ENCODE measurements at places on chromosomes 4 and X.
A peak's percentile ranks its signal among the peaks of the same experiment; 100 is the strongest.

DNA sequence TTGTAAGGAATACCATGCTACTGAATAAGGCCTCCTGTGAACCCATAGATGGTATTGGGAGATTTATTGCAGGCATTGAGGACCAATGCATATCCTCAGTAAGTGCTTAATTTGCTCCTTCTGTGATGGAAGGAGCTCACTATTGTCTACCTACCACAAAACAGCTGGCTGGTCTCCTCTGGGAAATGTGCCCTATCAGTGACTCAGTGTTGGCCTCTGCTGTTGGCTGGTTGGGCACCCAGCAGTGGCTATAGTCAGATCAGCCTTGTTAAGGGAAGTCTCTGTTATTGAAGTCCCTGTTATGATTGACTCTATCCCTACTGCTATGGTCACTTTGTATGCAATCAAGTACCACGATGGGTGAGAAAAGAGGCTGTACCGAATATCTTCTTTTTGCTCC is 27.5 kb upstream of the OTUD4 start:
- DNase-seq, result no peak

- DNase-seq, result no peak
Observed at GRCh38 chrX:67961516-67961915, 417.7 kb downstream of the AR start.

GRCh38 chr4:77582711-77583110 is 22.9 kb upstream of the CXCL13 start:
- DNase-seq, result no peak

DNA sequence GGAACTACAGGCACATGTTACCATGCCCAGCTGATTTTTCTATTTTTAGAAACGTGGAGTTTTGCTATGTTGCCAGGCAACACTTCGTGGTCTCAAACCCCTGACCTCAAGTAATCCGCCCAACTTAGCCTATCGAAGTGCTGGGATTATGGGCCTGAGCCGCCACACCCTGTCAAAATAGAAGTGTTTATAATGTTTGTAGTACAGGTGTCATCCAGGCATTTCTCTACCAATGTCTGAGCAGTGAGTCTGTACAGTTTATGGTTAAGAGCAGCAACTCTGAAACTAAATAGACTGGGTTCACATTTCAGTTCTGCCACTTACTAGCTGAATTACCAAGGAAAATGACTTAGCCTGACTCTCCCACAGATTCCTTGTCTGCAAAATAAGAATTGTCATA is 460.4 kb upstream of the GALNT7 start:
- peak; percentile 51 for DNase-seq

- peak; percentile 51 for DNase-seq
Observed at GRCh38 chr4:181608181-181608580, 635.0 kb upstream of the TENM3 start.

DNA sequence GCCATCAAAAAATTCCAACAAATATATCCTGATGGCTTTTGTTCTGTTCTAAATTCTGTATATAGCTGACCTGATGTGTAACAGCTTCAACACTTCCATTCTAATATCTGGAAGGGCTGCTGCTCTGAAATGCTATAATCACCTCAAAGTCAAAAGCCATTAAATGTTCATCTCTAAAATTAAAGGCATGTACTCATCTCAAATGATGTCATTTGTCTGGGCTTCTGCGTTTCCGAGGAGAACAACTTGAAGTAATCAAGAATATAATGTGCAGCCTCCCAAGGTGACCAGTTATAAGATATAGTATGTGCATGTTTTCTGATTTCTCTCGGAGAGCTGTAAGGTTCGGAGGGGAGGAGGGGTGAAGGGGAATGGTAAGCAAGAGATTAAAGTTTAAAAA is 237.6 kb downstream of the SCFD2 start:
- DNase-seq, result no peak

DNA sequence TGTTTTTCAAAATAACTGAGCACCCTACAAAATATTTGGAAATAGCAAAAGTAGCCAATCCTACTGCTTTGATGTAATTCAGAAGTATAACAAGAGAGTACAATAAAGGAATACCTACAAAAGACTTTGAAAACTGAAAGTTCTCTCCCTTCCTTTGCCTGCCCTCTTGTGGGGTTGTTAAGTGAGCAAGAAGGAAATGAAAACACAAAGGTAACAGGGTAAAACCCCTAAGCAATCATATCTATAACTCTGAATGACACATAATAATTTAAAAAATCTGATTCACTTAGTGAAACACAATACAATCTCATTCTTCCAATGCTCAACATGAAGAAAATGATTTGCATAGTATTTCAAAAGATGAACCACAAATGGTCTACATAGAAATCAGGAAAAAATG is 98.2 kb downstream of the FRYL start:
- no peak for DNase-seq

GRCh38 chr4:79141530-79141929 is 184.3 kb downstream of the NAA11 start:
- no peak for DNase-seq

- DNase-seq, result no peak
Observed at GRCh38 chrX:13167481-13168231, 123.2 kb upstream of the FAM9C start.

GRCh38 chr4:31539284-31540069 is 819.3 kb downstream of the PCDH7 start:
- no peak for DNase-seq

DNA sequence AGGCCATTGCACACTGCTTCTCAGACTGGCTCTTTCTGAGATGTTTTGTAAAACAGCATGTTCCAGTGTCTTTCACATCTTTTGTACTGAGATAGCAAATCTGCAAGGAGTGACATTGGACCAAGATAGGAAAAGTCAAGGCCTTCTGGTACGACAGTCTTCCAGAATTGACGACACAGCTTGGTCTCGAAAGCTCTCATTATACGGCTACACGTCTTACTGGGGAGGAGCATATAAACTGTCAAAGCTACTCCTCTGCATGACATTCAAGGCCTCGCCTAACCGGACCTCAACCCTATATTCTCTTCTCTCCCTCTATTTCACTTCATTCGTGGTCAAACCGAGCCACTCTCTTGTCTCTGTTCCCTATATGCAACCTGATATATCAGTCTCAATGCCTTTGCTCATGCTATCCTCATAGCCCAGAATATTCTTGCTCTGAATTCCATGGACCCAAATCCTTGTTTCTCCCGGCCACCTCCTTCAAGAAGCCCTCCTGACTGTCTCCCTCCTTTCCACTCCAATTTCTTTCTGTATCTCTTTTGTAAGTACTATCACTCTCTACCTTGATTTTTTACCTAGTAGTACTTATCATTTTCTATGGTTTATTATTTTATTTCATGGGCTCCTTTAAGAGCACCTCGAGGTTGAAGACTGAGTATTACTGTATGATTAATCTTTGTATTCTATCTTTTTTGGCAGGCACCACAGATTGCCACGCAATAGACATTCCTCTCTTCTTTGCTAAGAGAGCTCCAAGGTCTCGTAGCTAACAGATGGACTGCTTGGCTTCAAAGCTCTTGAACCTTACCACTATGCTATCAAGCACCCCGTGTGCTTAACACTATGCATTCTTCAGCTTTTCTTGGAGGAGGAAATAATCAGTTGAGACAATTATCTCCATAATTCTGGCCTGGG is 35.1 kb downstream of the RBM47 start:
- peak; percentile 73 for DNase-seq

Measured in NCI-H524 (cell line).